Central memory CD8-positive, alpha-beta T cell (primary cell): ENCODE measurements at places on chromosomes 3 and 15.

GRCh38 chr3:186185194-186185787 lies 76.4 kb upstream of the ETV5 start:
- DNase-seq: peak; percentile 17

DNA sequence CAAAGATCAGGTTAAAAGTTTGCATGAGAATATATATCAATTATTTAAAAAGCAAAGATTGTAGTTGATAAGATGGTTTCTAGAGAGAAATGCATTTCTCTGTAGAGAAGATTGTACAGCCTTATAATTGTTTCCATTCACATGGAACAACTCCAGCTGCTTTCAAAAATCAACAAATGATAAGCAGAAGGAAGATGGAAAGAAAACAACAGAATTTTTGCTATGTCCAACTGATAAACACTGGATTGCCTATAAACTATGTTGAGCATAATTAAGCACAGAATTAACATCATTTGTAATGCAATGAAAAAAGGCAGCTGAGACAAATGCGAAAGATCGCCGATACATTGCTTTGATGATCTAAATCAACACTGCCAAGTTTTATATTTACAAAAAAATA lies 89.0 kb downstream of the C3orf85 start:
- DNase-seq: no peak

- DNase-seq: no peak
Observed at GRCh38 chr3:87924485-87924884, 134.3 kb downstream of the CGGBP1 start.

- DNase-seq: no peak
Observed at GRCh38 chr3:139122221-139122581, 77.5 kb upstream of the PRR23C start.

- no peak for DNase-seq
Observed at GRCh38 chr3:151935446-151935845, 62.0 kb downstream of the SUCNR1 start.

DNA sequence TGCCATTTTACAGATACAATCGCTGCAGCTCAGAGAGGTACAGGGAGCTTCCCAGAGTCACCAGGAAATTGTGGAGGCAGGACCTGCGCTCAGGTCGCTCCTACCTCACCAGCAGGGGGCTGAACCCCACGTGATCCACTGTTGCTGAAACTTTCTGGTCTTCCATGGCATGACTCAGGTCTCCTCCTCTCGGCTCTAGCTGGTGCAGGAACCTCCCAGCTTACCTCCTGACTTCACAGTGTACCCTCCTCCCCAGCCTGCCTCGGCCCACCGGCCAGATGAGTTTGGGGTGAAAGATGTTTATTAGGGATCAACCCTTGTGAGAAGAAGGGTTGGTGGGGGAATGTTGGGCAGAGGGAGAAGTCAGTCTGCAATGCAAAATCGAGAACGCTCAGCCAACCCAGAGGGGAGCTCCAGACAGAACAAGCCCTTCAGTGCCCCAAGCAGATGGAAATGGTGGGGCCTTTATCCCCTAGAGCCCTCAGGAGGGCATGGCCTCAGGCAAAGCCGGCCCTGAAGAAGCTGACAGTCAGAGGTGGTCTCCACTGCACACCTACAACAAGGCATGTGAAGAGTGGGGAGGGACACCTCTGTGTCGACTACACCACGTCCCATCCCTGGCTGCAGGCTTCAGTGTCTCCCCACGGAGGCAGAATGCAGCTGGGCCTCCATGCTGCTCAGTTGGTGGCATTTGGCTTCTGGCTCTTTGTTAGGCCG lies 118.6 kb upstream of the PRR20G start:
- DNase-seq: no peak

DNA sequence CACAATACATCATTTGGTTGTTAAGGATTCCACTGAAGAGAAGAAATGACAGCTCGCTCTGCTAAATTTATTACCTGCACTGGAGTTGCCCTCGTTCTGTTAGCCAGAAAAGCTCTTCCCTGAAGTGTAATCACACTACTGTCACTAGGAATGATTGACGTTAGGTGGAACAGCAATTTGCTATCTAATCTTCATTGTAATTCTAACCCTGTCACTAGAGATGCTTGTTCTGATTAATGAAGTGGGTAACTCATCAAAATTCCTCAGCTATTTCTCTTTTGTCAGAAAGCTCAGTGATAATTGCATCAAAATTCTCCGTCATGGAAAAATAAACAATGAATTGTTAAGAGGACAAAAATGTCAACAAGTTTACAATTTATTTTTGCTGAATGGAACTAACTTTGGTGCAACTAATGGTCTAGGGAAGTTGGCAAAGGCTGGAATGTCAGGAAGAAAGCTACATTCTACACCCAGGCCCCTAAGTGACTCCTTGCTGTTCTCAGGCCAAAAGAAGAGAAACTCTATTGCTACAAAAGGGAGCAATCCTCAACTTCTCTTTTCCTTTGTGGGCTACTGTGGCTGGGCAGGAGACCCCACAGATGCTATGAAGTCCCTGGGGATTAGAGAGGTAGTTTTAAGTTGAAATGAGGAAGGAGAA lies 34.1 kb downstream of the CCDC191 start:
- no peak for DNase-seq

- DNase-seq: no peak
Observed at GRCh38 chr3:192171213-192171612, 556.1 kb downstream of the FGF12 start.

GRCh38 chr15:69358850-69359249 lies 55.3 kb upstream of the KIF23 start:
- DNase-seq: no peak

DNA sequence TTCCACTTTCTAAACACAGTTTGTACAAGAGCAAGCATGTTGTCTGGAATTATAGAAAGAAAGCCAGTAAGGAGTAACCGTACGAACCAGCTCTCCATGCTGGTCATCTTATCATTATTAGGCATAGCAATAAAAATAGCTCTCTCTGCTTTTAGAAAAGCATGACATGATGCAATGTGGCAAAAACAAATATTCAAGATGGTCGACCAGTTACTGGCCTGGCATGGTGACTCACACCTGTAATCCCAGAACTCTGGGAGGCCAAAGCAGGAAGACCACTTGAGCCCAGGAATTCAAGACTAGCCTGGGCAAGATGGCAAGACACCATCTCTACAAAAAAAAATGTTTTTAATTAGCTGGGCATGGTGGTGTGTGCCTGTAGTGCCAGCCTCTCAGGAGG lies 2.6 kb upstream of the MAP4 start:
- no peak for DNase-seq

GRCh38 chr3:14404631-14405359 lies 2.4 kb downstream of the SLC6A6 start:
- DNase-seq: no peak

DNA sequence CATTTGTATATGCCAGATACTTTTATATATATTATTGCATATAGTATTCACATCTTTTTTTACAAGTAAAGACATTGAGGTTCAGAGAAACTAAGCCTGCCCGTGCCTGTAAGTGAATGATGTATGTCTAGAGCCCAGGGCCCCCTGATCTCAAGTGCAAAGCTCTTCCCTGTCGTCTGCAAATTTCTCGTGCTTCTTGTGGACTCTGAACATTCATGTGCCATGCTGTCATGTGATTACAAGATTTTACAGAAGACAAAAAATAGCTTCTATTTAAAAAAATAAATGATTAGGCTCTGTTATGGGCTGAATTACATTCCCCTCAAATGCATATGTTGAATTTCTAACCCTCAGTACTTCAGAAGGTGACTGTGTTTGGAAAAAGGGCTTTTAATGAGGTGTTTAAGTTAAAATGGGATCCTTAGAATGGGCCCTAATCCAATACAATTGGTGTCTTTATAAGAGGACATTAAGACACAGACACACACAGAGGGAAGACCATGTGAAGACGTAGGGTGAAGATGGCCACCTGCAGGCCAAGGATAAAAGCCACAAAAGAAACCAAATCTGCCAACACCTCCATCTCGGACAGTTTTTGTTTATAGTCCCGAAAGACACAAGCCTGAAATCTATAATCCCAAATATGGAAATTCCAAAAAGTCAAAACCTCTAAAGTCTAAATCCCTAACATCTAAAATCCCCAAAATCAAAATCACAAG lies 3.9 kb upstream of the MASP1 start:
- DNase-seq: no peak

DNA sequence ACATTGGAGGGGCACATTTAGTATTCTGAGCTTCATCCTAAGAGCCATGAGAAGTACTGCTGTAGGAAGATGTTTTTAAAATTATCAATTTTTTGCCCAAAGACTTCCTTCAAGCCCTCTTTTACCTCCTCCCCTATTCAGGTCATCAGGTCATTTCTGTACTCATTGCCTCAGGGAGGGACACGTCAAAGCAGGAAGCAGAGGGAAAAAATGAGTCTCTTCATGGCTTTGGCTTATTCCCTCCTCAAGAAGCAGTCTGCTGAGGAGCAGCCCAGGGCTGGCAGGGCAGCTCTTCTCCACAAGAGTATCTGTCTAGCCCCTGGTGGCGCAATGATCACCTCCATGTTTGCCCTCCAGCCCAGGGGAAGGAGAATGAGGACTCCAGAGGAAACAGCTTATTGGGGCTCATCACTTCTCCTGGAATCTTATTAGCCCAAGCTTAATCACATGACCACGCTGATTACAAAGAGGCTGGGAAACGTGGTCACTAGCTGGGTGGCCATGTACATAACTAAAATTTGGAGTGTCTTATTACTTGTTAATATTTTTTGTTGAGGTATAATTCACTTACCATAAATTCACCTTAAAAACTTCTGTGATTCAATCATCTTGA lies 44.2 kb upstream of the GATA2 start:
- no peak for DNase-seq

DNA sequence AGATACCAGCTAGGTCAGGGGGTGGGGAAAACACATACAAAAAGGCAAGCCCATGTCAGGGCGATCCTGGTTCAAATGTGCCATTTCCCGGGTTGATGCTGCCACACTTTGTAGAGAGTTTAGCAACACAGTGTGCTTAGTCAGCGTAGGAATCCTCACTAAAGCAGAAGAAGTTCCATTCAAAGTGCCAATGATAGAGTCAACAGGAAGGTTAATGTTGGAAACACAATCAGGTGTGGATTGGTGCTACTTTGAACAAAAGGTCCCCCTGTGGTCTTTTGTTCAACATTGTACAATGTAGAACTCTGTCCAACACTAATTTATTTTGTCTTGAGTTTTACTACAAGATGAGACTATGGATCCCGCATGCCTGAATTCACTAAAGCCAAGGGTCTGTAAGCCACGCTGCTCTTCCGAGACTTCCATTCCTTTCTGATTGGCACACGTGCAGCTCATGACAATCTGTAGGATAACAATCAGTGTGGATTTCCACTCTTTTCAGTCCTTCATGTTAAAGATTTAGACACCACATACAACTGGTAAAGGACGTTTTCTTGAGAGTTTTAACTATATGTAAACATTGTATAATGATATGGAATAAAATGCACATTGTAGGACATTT lies 28.9 kb downstream of the TPM1 start:
- DNase-seq: no peak

- no peak for DNase-seq
Observed at GRCh38 chr15:83057696-83058376, 9.2 kb downstream of the BTBD1 start.

DNA sequence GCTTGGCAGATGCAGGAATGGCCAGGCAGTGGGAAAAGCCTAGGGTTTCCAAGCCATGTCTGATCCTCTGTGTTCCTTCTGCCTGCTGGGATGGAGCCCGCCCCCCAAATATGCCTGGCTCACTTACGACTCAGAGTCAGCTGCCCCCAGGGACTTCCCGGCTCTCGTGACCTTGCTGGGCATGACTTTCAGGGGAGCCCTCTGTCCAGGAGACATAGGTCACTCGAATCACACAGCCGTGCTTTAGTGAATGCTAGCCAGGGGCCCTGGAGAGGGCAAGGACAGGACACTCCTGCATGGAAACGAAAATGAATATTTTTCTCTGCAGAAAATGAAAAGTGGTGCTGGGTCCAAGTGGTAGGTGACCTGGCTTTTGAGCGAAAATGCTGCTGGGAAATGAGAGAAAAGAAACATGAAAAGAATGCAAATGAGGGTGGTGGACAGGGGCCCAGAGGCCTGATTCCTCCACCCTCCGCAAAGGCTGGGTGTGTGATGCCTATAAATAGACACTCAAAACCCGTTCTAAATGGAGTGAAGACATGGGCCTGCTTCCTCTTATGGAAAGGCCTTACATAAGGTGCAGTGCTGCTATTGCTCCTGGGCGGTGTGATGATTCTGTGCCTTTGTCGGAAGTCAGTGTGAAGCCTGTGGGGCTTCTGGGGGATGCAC lies 107.4 kb downstream of the APBA2 start:
- no peak for DNase-seq

DNA sequence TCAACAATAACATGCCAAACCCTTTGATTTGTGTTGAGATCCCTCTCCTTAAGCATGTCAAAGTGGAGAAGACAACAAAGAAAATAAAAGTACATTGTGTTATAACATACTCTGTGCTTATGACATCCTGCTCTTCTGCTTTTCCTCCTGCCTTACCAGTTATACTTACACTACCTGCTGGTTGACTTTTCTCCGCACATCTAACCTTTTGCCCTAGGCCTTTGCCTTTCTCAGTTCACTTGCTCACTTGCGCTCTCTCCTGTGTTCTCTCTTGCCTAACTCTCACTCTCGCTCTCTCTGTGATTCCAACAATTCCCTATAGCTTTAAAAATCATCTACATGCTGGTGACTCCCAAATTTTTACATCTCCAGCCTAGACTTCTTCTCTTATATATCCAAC lies 5.7 kb downstream of the DNAH12 start:
- no peak for DNase-seq

DNA sequence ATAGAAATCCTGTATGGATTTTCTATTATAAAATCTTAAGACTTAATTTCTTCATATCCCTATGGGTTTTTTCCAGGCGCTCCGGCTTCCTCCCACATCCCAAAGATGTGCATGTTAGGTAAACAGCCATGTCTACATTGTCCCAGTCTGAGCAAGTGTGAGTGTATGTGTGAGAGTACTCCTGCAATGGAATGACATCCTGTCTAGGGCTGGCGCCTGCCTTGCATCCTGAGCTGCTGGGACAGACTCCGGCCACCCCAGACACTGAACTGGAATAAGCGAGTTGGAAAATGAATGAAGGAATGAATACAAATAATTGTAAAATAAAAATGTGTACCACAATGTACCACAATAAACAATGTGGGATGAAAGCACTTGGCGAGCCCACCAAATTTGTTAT lies 69.2 kb downstream of the RFTN1 start:
- DNase-seq: no peak

- DNase-seq: peak; percentile 32
Observed at GRCh38 chr15:64247906-64248541, 85.2 kb upstream of the PPIB start.
